ENCODE measurements at places on chromosomes 4 and X. TPM values are rescaled to one million over a fixed set of nuclear protein-coding genes. Genes with fewer than 3 reads are reported as not detected.
A peak's percentile ranks its signal among the peaks of the same experiment; 100 is the strongest.

USP17L5 gene
- total RNA-seq = not detected

RPL36A gene
- total RNA-seq = 264 TPM

BMP3 gene
- total RNA-seq = not detected

FAM47A gene
- not detected for total RNA-seq

FAM193A gene
- total RNA-seq = 22.9 TPM

PRAF2 gene
- 12.4 TPM for total RNA-seq

LANCL3 gene
- 0.16 TPM for total RNA-seq

SPACA5 gene
- not detected for total RNA-seq

ANOS1 gene
- total RNA-seq = 0.04 TPM

DNA sequence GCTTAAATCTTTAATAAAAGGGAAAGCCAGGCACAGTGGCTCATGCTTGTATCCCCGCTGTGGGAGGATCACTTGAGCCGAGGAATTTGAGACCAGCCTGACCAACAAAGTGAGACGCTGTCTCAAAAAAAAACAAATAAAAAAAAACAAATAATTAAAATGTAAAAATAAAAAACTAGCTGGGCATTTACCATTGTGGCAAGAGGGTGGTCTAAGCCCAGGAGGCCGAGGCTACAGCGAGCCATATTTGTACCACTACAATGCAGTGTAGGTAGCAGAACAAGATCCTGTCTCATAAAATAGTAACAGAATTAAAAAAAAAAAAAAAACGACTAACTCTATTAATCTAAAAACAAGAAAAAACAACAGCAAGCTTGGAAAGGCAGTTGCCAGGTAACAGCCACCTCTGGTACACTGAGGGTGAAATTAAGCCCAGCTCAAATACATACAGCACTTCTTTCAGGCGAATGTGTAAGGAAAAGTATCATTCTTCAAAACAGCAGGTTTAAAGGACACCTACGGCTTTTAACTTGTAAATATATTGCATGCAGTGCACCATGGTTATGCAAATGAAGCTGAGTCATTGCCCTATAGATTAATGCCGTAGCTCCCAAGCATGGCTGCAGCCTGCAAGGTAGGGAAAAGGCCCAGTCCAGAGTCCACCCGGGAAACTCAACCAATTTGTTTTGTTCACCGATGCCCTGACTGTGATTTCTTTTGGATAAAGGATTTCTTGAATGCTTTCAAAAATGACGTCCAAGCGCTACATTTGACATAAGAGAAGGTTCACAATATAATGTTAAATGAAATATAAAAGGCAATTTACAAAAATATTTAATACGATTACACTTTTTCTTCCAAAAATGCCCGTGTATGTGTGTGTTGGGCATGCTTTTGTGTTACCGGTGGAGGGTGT, 14.5 kb upstream of the TXLNG start:
- peak; percentile 4 for DNase-seq

GRCh38 chr4:98399915-98400314, 138.7 kb downstream of the RAP1GDS1 start:
- DNase-seq = no peak

DNA sequence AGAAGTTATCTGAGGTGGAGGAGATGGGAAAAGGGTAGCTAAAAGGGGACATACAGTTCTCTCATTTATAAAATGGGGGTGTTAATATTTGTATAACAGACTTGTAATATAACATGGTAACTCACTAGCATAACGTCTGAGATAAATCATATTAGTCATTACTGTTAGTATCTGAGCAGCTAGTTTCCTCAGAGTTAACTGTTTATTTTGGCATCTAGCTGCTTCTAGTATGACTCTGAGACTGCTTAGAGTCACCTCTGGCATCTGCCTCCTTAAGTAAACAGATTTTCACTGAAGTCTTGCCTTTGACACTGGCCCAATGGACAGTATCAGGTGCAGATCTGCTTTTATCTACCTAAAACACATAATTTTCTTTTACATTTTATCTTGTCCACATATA, 58.1 kb downstream of the SLC30A9 start:
- DNase-seq = no peak

GRCh38 chrX:40245488-40246071, 147.8 kb upstream of the BCOR start:
- DNase-seq = no peak

- no peak for DNase-seq
Observed at GRCh38 chrX:155134255-155134654, 62.9 kb downstream of the BRCC3 start.

DNA sequence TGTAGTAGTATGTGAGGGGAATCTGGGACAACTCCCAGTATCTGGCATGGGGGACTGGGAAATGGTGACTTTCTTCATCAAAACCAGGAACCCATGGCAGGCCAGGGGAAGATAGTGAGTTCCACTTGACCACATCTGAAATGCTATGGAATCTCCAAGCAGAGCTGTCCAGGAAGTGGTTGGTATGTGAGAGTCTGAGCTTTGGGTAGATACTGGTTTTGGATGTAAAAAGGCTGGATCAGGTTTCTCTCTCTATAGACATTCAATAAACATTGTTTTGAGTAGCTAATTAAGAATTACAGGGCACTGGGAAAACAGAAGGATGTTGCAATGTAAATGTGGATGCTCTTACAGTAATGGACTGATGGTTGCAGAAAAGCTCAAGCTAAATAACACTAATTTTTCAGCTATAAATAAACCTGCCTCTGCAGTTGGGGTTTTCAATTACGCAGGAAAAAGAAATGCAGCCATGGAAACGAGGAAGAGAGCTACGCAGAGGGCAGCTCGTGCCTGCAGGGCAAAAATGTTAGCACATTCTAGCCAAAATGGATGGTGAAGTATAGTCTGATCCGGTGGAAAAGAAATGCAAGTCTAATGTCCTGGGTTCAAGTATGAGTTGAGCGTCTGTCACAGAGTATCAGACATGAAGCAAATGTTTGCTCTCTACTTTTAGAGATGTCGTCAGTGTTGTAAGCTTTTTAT, 13.4 kb upstream of the CHRNA9 start:
- no peak for DNase-seq

DNA sequence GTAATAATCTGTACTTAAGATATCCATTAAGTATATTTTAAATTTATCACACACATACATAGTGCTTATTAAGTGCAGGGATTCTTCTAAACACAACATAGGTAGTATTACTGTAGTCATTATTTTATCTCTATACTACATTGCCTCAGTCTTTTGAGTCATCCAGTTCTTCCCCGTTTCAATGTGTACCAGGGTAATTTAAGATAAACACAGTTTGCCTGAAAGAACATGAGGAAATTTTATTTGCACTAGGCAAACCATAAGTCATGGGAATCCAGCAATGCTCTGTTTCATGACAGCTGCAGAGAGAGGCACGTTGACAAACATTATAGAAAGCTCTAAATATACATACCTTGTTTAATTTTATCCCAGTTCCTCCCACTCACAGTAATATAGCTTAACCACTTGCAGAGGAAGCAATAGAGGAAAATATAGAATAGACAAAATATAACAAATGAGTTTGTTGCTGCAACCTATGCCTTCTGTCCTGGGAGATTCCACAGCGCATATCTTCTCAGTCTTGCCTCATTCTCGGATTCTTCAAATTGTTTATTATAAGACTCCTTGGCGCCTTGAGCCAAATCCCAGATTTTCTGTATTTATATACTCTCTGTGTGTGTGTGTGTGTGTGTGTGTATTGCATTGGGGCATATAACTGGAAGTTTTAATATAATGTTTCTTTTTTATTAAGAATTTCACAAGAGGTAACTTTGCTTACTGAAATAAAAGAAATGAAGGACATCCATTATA, 258.6 kb downstream of the FAM133A start:
- no peak for DNase-seq

- no peak for DNase-seq
Observed at GRCh38 chr4:7424553-7425111, 10.1 kb downstream of the PSAPL1 start.

DNA sequence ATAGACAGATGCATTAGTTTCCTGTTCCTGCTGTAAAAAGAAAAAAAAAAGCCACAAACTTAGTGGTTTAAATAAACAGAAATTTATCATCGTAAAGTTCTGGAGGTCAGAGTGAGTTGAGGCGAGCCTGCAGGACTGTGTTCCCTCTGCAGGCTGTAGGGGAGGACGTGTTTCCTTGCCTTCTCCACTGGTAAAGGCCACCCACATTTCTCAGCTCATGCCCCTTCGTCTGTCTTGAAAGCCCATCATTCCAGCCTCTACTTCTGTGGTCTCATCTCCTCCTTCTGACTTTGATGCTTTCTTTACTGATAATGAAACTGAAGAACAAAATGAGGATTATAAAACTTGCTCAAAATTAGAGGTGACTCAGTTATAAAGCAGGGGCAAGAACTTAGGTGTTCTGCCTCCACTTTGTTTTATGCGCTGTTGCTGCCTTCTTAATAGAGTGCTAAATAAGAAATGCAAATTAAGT, 143.0 kb downstream of the STIM2 start:
- DNase-seq = peak; percentile 60

DNA sequence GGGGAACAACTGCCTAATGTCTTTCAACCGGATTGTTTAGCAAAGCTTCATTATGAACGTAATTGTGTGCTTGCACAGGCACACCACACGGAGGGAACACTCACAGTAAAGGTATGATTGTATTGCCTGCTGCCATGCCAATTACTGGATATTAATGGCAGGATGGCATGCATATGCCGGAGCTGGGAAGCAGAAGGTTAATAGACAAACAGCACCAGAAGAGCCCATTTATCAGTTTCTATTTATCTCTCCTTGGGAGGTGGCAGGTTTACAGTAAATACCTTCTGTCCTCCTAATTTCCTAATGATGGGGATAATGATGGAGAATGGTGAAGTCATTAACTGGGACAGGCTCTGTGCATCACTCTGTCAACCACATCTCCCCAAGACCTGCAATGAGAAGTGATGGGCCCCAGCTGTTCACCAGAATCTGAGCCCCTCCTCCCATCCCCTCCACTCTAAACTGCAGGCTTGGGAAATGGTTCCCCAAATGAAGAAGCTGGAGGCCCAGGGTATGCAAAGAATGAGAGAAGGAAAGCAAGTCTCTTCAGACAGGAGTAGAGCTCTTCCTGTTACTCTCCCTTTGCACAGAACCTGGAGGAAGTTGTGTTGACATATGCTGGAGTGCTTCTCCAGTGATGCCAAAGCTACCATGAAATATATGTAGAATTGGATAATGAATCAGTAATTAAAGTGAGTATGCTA, 160.8 kb downstream of the NAA11 start:
- no peak for DNase-seq

All from activated CD8-positive, alpha-beta T cell treated with anti-CD3 and anti-CD28 coated beads for 36 hours (primary cell).